ENCODE measurements at places on chromosomes 7 and 10.

DNA sequence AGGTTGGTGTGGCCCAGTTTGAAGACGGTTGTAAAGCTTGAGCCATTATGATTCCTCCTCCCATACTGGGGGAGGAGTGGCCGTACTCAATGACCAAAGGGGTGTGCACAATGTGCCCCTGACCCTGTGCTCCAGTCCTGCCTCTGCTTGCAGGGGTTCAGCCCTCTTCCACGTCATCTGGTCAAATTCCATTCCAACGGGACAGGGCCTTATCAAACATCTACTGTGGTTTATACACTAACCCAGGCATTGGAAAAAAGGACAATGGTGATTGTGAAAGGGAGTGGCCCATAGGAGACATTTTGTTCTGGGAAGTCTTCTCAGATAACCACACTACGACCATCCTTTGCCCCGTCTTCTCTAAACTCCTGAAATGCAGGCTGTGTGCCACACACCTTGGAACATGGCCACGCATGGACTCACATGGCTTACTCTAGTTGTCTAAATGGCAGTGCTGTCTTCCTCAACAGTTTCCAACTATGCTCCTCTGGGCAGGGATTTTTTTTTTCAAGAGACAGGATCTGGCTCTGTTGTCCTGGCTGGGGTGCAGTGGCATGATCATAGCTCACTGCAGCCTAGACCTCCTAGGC, 103.0 kb downstream of the JCAD start:
- DNase-seq, result no peak

- DNase-seq, result no peak
Measured at GRCh38 chr7:128860158-128861073, 2.2 kb upstream of the ATP6V1F start.

- no peak for DNase-seq
Measured at GRCh38 chr7:30906515-30907240, 5.0 kb upstream of the AQP1 start.

GRCh38 chr7:98075801-98076200, 30.9 kb upstream of the LMTK2 start:
- no peak for DNase-seq

GRCh38 chr10:3040069-3040468, 27.3 kb upstream of the PFKP start:
- DNase-seq, result no peak

DNA sequence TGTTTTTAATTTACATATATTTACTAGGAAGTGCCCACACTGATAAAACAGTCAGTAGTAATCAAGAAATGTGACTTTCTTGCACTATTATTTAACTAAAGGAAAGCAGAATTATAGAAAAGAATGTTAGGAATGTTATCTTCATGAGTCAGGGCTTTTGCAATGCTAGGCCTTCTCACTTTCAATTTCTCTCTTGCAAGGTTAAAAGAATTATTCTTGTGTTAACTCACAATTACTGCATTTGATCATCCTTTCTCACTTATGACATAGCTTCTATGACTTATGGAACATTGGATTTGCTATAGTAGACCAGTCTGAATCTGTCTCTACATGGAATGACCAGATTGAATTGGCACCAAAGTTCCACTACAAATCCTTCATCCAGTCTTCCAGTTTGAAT, 192.4 kb downstream of the SDK1 start:
- no peak for DNase-seq

DNA sequence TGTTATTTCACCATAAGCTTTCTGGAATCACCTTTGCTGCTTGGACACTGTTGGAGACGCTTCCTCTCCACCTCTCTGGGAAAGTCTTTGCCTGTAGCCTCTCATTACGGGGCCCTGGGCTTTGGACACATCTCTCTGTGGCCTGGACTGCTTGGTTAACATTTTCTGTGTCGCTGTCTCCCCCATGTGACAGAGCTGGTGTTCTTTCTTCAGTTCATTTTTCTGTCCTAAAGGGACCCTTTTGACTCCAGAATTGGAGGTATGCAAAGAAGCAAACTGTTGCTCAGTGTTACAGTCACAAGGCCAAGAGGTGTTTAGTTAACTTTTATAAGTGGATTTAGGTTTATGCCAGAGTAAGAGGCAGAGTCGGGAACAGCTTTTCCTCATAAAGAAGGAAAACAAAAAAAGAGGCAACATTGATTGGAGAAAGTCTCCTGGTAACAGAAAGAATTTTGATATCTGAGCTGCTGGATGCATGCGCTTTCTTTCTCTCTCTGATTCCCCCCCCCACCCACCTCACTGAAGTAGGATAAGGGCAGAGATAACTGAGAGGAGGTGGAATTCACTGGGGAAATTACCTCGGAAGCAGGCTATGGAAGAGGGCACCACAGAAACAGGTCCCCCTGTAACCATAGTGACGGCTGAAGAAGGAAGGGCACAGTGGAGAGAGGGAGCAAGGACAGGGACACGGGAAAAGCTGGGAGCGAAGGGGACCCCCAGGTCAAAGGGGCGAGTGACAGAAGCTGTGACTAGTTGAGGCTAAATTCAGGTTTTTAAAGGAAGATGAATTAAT, 57.8 kb downstream of the LGI1 start:
- no peak for DNase-seq

DNA sequence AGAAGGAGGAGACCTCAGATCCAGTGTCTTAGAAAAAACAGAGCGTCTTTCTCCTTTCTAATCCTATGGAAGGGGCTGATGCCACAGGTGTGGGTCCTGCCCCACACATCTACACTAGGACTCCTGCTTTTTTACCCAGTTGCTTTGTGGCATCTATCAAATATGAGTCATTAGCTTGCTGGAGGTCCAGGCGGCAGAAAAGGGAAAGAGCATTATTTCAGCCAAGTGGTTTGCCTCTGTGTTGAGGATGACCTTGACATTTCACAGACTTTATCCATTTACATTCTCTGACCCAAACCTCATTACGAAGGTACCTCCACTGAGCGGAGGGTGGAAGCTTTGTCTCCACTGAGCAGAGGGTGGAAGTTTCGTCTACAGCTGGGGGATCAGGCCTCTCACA, 308.4 kb upstream of the KLF6 start:
- no peak for DNase-seq

DNA sequence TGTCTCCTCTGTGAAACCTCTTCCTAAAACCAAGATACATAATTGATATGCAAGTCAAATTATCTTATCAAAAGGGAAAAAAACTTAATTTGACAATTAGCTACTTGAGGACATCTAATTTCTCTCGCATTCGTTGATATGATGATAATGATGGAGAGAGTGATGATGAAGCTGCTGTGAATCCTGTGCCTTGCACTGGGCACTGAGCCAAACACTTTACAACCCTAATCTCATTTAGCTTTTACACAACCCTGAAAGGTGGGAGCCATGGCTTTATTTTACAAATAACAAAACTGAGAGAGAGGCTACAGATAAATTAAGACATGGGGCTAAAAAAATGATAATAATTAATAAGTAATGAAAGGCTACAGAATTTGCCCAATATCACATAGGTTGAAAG, 176.0 kb downstream of the NOC3L start:
- DNase-seq, result no peak

- no peak for DNase-seq
Measured at GRCh38 chr10:67107670-67108069, 181.8 kb downstream of the LRRTM3 start.

- no peak for DNase-seq
Measured at GRCh38 chr7:48427671-48428070, 256.4 kb downstream of the ABCA13 start.

DNA sequence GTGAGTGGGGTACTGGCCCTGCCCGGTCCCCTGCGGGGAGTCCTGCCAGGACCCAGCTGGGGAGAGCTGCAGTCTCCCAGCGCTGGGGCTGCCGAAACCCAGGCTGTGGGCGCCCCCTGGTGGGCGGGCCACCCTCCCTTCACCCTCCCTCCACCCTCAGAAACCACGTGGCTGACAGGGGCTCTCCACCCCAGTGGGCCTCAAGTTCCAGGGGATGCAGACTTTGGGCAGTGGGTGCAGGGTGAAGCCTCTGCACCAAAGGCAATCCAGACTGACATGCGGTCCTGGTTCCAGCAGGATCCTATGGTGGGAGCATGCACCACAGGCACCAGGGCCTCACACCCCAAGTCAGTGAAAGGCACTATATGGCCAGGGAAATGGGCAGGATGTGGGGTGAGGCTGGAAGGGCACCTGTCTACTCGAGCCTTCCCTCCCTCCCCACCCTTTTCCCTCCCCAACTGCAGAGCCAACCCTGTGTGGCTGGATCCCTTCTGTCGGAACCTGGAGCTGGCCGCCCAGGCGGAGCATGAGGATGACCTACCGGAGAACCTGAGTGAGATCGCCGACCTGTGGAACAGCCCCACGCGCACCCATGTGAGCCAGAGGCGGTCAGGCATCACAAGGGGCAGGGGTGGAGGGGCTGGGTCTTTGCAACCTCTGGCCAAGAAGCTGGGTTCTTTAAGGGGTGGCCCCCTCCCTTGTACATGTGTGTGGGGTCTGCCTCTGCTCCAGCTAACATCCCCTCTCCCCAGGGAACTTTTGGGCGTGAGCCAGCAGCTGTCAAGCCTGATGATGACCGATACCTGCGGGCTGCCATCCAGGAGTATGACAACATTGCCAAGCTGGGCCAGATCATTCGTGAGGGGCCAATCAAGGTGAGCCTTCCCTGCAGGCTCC, 38.8 kb downstream of the PSAP start:
- peak; percentile 10 for DNase-seq

GRCh38 chr7:138092486-138093028, 16.3 kb downstream of the AKR1D1 start:
- peak; percentile 70 for DNase-seq

- no peak for DNase-seq
Measured at GRCh38 chr10:100901051-100901450, 11.7 kb upstream of the SLF2 start.

GRCh38 chr7:82345886-82346285, 97.7 kb downstream of the CACNA2D1 start:
- DNase-seq, result no peak

GRCh38 chr7:138837627-138838026, 39.6 kb upstream of the ATP6V0A4 start:
- DNase-seq, result peak; percentile 80

DNA sequence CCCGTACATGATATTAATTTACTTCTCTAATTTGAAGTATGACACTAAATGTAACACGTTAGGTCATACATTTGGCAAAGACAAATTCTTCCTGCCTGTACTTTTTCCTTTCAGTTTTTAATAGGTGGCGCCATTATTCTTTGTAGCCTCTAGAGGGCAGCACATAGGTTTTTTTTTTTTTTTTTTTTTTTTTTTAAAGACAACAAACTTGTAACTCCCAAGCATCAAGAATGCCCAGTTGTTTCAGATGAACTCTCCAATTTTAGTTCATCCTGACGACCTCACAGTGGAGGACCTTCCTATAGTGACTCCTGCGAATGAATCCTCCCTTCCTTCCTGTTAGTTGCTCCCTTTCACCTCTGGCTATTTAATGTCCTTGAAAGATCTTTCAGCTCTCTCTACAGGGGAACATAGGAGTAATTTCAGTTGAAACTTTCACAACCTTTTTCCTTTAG, 139.3 kb upstream of the HDAC9 start:
- DNase-seq, result peak; percentile 30

- no peak for DNase-seq
Measured at GRCh38 chr7:123096434-123096833, 100.9 kb upstream of the TAS2R16 start.

DNA sequence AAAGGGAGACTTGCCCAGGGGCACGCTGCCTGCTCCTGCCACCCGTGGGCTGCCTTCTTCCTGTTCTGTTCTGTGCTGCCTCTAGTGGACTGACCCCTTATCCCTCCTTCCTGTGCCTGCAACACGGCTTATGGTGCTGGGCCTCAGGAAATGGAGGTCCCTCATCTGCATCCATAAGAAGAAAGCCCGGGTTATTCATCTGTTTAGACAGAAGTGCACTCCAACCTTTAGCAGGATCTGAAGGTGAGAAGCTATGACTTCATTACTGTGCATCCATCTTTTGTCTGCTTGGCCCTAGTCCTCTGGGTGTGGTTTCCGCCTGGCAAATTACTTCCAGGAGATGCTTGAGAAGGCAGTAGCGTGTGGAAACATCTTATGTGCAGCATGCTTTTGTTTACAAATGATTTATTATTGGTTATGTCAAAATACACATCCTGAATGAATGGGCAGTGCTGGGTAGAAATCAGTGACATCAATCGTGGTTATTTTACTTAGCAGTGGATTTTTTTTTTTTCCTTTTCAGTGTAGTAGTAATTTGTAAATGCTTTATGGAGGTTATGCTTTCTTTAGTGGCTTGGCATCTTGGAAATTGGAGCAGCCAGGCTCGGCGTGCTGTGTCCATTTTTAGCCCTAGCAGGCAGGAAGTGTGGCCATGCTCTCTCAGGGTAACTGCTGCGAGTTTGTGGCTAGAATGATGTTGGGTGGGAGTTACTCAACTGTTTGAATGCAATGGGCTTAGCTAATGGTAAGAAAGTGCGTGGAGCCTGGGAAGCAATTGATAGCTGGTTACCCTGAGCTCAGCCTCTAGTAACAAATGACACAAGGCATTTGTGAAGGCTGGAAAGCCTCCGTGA, 12.7 kb downstream of the PTPRE start:
- no peak for DNase-seq

- no peak for DNase-seq
Measured at GRCh38 chr7:129804890-129805719, 147.7 kb downstream of the UBE2H start.

DNA sequence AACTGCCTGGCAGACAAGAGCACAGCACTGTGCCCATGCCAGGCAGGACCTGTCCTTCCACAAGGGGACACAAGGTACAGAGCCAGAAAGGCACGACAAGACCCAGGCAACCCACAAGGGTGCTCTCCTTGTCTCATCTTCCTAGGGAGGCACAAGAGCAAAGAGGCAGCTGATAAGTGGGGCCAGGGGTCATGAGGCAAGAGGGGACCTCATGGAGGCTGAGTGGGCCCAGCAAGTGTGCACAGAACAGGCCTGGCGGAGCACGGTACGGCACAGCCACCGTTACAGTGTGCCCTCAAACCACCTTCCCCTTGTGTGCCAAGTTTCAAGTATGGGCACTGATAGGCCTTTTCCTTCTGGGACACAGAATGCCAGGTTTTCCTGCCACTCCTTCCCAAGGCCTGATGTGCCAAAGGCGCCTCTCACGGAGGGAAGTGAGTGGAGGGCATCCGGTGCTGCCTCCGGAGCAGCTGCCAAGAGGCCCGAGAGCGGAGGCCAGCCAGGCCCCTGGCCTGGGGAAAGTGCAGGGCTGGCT, 75.6 kb downstream of the FAM53B start:
- no peak for DNase-seq

- no peak for DNase-seq
Measured at GRCh38 chr7:16685535-16685934, 39.6 kb downstream of the BZW2 start.

GRCh38 chr10:67802767-67803538, 35.0 kb downstream of the DNAJC12 start:
- no peak for DNase-seq

DNA sequence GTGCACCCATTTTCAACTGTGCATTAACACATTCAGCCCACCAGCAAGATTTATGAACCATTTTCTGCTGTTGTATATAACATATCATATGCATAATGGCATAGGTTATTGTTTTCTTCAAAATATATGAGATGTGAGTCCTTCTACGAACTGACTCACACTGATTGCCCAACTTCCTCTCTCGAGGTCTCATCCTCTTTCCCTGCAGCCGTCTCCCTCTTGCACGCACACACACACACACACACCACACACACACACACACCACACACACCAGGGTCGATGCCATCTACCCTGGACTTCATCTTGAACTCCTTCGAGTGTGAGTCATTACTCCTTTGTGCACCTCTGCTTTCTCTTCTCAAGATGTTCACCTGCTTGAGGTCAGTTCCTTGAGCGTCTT, 36.7 kb downstream of the EGFR start:
- no peak for DNase-seq

GRCh38 chr10:54415483-54415882, 385.5 kb downstream of the PCDH15 start:
- no peak for DNase-seq

Measured in NCI-H2081 (cell line).